Stimulated activated CD4-positive, alpha-beta T cell treated with anti-CD3 and anti-CD28 coated beads, Interleukin-1b, Interleukin-23, amount 100 ng/mL, for 4 hours (primary cell): ENCODE measurements at places on chromosomes 4 and X.

DNA sequence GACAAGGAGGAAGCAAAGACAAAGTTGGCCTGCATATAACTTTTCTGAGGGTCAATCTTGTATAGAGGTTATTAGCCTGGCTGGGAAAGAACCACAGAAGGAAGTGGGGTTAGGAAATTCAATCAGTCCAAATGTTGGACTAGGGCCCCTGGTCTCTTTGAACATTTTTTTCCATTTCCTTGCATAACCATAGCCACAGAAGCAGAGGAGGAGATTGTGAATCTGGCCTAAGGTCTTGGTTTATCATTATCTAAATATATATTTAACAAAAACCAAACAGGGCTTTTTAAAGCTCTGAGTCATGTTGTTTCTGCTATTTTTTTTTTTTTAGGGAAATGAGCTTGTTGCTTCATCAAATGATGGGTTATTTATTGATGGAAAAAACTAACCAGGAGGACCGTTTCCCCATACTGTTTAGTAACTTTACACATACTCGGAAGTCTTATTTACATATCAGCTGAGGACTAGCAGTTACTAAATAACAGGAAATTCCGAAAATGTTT lies 97.7 kb upstream of the ACSL4 start:
- no peak for DNase-seq

DNA sequence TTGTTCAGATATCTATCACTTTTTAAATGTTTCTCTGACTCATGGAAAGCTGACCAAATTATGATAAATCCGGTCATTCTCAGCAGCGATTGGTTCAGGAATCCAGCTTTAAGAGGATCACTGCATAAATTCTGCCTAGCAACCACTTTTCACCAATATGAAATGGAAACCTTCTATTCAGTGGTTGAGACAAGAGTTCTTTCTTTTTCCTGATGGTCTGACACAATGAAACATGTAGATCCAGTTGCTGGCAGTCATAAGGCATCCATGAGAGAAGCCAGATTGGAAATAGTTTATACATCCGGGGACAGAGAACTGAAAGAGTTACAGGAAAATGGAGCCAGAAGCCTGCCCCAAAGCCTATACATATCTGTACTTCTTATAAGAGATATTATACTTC lies 27.2 kb downstream of the MAB21L2 start:
- DNase-seq = no peak

- DNase-seq = no peak
Measured at GRCh38 chr4:137083571-137084135, 448.6 kb downstream of the PCDH18 start.

DNA sequence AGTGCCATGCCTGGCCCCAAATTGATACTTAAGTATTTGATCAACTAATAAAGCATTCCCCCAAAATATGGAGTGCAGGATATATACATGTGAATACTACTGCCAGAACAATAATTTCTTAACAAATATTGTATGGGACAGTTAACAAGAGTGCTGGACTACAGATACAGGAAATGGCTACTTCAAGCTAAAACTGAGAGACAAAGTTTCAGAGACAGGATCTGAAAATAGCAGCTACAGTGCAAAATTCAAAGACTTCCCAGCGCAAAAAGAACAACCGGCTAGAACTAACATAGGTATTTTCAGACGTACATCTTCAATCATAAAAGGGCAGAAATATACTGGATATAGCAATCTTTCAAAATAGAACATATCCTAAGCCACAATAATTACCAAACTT lies 6.3 kb downstream of the ATRX start:
- DNase-seq = no peak

DNA sequence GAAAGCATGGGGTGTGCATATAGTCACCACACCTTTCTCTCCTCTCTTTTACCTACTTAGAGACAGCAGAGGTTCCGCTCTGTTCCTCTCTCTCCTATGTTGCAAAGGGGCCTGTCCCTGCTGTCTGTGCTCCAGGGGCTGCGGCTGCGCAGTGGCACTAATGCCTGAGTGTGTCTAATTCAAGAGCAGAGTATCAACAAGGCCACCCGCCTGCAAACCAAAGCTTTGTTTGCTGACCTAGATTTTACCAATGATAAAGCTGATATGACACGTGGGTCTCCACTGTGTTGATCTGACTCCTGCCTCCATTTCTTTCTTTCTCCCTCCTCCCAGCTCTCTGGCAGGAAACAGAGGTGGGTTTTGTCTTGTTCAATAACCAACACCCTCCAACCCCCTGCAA lies 74.9 kb downstream of the NSG1 start:
- peak; percentile 9 for DNase-seq

GRCh38 chr4:150828159-150828558 lies 186.9 kb downstream of the LRBA start:
- DNase-seq = peak; percentile 7

- no peak for DNase-seq
Measured at GRCh38 chrX:39452401-39452800, 645.4 kb downstream of the BCOR start.

GRCh38 chr4:134780244-134780643 lies 578.7 kb upstream of the PABPC4L start:
- no peak for DNase-seq

GRCh38 chr4:135316266-135316779 lies 1114.7 kb upstream of the PABPC4L start:
- no peak for DNase-seq

GRCh38 chr4:15002659-15003400 lies 549 bp downstream of the CPEB2 start:
- peak; percentile 62 for DNase-seq
